ENCODE measurements at places on chromosomes 3 and 15.

- DNase-seq: no peak
Measured at GRCh38 chr3:175003590-175003989, 144.5 kb downstream of the NAALADL2 start.

- no peak for DNase-seq
Measured at GRCh38 chr3:46812237-46812791, 50.9 kb downstream of the MYL3 start.

- DNase-seq: no peak
Measured at GRCh38 chr3:103158183-103158582, 723.4 kb downstream of the ZPLD1 start.

- no peak for DNase-seq
Measured at GRCh38 chr3:10780922-10781321, 35.1 kb upstream of the SLC6A11 start.

GRCh38 chr3:20324664-20325478, 138.9 kb upstream of the SGO1 start:
- no peak for DNase-seq

- DNase-seq: no peak
Measured at GRCh38 chr3:133649486-133650068, 12.2 kb downstream of the TOPBP1 start.

DNA sequence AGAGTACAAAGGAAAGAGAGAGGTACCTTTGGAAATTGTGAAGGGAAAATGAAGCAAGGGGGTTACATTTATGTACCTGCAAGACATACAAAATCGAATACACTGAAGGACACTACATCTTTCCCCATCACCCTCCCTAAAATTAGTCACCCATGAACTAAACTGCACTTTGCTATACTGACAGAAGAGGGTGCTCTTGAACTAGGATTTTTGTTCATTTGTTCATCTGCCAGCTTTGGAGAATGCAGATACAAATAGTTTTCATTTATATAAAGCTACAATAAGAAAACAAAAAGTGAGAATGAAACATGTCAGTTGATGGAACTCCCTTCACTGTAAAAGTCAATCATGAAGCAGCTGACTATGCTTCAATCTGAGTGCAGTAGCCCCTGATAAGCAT, 55.7 kb downstream of the PCCB start:
- no peak for DNase-seq

DNA sequence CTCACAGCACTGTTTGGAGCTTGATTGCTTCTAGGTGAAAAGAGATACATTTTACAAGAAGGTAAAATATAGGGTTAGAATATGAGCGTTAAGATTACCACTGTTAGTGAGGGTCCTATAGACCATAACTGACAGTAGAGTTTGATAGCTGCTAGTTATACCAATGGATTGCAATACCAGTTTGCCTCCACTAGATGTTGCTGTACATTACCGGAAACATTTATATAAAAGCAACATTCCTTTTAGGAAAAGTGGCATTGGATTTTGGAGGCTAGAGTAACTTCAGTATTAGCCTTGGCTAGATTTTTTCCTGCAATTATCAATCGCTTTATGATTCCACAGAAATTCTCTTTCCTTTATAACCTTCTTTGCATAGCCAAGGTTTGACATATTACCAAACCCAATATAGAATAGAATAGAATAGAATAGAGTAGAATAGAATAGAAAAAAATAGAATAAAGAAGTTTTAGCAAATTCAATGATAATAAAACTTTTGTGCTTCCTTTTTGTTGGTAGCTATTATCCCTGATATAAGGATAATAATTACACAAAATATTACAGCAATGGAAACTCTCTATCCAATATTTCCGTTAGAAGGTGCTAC, 1093.6 kb upstream of the ALCAM start:
- DNase-seq: no peak

- no peak for DNase-seq
Measured at GRCh38 chr3:21682206-21682605, 68.8 kb downstream of the ZNF385D start.

- peak; percentile 57 for DNase-seq
Measured at GRCh38 chr15:92011611-92012367, 158.3 kb downstream of the SLCO3A1 start.

- no peak for DNase-seq
Measured at GRCh38 chr15:99312228-99312627, 60.9 kb downstream of the LRRC28 start.

DNA sequence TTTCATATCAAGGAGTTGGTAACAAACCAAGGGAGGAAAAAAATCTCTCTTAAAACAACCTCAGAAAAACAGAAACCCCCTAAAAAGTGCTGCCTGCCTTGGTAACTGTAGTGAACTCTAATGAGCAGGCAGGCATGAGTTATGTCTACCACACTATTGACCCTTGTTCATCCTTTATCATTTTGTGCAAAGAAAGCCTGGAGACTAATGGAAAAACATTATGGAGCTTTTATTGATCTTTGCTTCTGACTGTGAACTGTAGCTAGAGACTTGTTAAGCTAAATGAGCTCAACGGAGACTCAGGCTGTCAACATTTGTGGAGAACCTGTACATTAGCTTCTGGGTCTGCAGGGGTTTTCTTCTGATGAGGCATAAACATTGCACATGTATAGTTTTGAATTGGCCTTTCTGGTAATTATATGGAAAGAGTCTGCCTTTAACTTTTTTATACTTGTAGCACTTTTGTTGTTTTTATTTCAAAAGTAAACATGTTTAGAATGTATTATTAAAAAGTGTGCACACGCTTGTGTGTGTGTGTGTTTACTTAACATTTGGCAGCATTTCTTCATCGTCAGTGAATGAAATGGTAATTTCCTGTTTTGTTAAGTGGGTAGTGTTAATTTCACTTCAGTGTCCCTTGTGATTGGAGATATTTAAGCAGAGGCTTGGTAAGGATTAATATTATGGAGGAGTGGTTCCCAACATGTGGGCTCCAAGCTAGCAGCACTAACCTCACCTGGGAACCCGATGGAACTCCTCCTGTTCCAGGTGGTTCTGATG, 15.9 kb upstream of the SPTSSB start:
- no peak for DNase-seq

DNA sequence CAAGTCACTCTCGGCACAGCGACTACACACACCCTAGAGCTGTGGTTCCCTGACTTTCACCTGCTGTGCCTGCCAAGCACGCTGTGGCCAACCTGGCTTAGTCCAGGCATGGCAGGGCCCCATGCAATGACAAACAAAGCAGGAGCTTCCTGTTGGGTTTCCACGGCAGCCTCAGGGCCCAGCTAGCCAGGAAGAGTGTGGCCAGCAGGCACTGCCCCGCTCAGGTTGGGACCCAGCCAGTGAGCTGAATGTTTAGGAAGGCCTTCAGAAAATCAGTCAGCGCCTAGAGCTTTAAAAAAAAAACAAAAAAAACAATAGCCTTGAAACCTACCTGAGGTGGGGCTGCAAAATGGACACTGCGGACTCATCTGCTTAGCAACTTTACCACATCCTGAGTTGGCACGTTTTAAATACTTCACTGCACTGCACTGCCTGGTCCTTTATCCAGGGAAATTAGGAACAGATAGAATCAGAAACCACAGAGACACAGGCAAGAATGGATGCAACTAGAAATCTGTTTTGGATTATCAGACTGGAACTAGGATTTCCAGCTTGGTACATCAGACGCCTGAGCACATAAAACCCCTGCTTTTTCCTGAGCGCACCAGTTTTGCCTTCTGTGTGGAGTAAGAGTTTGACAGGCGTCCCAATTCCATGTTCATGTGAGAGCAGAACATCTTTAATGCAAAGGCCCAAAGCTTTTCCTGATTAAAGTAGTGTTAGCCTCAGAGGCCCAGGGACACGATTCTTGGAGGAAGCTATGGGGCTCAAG, 36.2 kb upstream of the LDHAL6B start:
- no peak for DNase-seq

DNA sequence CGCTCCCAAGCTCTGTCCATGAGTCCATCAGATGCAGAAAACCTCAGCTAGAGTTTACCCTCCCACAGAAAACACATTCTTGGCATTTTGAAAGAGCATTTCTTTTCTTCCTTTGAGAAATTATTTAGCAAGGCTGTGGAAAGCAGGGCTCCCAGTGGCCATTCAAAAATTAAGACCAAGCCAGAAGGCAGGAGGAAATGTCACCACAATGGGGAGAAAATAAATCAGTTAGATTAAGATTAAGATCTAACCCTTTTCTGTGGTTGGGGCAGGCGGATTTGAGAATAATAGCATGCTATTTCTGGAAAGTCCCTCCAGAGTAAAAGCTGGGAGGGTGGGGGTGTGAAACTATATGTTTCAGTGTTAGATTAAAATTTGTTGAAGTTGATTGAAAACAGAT, 20.2 kb downstream of the LRIG1 start:
- DNase-seq: no peak

DNA sequence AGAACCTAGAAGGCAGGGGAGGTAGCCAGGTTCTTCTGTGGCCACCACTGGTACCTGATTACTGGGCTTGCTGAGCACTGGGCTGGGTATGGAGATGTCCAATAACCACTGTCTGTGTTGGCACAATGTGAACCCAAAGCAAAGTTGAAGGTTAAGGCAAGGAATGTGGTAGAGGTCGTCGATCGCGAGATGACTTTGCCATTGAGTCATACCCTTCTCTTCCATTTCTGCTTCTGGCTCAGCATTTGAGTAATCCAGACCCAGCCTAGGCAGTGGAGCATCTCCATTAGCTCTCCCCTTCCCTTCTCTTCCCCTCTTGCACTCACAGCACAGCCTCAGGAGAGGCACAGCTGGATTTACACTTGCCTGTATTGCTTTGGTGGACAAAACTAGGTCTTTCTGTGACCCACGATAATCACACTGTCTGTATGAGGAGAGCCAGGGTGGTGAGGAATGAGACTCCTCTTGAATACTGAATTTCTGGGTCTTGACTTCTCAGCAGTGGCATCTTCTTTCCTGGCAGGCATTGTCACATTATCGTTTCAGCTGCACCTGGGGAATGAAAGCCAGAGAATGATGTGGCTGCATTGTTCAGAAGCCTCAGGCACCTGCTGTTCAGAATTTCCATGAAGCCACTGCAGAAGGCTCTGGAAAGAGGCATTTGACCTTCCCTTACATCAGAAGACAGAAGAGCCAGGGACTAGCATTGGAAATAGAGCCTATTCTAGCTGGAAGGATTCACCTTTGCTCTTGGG, 272.6 kb downstream of the PDCD6IP start:
- no peak for DNase-seq

GRCh38 chr15:31086344-31086743, 15.2 kb downstream of the TRPM1 start:
- no peak for DNase-seq

- DNase-seq: no peak
Measured at GRCh38 chr3:72380193-72380592, 468.1 kb downstream of the SHQ1 start.

- no peak for DNase-seq
Measured at GRCh38 chr3:89912031-89912430, 804.6 kb downstream of the EPHA3 start.

DNA sequence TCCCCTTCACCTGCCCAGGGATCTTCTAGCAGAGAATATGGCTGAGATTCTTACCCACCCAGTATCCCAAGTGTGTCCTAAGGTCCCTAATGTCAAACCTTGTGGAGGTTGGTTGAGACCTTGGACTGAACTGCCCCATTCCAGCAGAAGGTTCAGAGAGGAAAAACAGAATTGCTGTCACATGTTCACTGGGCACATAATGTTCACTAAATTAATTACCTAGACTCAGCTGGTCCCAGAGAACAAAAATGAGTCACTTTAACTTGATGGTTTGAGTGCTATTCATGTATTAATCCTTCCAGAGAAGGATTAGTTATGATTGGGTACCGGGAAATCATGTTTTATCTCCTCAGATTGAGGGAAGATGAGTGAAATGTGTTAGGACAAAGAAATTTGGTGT, 171.3 kb upstream of the GADL1 start:
- DNase-seq: no peak

GRCh38 chr15:101204739-101205535, 46.9 kb downstream of the CHSY1 start:
- DNase-seq: no peak

- no peak for DNase-seq
Measured at GRCh38 chr3:141348837-141349236, 19.5 kb upstream of the ZBTB38 start.

GRCh38 chr3:15452961-15453360, 25.6 kb downstream of the EAF1 start:
- DNase-seq: no peak

DNA sequence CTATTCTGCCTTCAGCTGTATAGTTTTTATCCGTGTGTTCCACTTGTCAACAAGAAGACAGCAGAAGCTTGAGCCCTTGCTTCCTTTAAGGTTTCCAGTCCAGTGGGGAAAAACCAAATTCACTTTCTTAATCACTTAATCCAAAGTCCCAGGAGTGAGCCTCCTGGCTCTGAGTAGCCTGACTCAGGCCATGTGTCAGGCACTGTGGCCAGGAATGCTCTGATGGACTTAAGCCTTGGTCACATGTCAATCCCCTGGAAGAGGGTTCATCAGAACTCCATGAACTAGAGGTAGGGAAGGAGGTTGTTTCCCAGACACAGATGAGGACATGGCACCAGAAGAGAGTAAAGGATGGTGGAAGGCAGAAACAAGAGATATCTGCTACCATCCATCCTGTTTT, 8.8 kb downstream of the VIPR1 start:
- no peak for DNase-seq

DNA sequence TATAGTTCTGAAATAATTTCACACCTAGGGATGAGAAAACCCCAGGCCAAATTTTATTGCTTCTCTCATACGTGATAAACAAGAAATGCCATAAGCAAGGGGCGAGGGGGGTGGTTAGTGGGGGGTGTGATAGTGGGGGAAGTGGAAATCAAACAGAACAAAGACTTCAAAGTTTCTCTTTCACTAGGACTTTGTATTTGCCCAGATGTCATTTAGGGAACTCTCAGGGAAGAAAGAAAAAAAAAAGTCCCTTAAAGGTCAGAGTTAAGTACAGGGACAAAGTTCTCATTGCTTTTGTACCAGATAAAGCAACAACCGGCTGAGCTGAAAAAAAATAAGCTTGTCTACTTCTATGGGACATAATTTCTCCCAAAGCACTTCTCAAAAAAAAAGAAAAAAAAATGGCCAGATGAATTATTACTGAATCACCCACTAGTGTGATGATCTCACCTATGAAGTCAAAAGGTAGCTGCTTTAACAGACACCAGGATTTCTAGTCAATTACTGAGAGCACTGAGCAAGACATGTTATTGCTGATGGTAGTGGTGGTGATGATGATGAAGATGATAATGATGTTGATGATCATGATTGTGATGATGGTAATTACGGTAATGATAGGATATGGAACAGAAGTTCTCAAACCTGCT, 56.2 kb downstream of the FHIT start:
- DNase-seq: no peak

DNA sequence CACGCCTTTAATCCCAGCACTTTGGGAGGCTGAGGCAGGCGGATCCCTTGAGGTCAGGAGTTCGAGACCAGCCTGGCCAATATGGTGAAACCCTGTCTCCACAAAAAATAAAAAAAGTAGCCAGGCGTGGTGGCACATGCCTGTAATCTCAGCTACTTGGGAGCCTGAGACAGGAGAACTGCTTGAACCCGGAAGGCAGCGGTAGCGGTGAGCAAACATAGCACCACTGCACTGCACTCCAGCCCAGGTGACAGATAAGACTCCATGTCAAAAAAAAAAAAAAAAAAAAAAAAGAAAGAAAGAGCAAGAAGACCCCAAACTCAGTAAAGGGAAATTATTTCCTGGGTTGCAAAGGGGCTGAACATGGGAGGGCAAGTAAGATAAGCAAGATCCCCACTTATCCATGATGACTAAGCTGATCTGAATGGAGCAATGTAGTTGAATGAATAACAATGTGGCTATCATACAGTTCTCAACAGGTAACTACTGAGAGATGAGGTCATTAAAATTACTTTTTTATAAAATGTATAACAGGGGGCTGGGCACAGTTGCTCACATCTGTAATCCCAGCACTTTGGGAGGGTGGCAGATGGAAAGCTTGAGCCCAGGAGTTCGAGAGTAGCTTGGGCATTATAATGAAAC, 46.0 kb downstream of the RBM15B start:
- DNase-seq: no peak

Data from NCI-H187 (cell line).